ENCODE measurements at places on chromosomes 6 and 20.
A peak's percentile ranks its signal among the peaks of the same experiment; 100 is the strongest.

DNA sequence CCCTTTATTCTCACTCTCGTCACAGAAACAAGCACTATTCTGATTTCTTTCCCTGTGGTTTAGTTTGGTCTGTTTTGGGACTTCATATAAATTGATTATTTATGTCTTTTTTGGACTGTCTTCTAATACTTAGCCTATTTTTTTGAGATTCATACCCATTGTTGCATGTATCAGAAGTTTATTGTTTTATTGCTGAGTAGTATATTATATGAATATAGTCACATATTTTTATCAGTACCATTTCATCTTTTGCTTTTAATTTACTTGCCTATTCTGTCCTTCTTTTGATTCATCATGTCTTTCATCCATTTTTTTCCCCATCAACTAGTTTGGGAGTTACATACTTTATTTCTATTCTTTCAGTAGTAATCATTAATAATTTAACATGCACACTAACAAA, 112.0 kb downstream of the ID4 start:
- DNase-seq, result no peak
- no peaks in the 10 kb centered on the region for H3K36me3 ChIP-seq
- H3K27me3 ChIP-seq, result no peaks in the 10 kb centered on the region
- no peaks in the 10 kb centered on the region for H3K4me1 ChIP-seq
- H3K4me3 ChIP-seq, result no peak overlapping the region

DNA sequence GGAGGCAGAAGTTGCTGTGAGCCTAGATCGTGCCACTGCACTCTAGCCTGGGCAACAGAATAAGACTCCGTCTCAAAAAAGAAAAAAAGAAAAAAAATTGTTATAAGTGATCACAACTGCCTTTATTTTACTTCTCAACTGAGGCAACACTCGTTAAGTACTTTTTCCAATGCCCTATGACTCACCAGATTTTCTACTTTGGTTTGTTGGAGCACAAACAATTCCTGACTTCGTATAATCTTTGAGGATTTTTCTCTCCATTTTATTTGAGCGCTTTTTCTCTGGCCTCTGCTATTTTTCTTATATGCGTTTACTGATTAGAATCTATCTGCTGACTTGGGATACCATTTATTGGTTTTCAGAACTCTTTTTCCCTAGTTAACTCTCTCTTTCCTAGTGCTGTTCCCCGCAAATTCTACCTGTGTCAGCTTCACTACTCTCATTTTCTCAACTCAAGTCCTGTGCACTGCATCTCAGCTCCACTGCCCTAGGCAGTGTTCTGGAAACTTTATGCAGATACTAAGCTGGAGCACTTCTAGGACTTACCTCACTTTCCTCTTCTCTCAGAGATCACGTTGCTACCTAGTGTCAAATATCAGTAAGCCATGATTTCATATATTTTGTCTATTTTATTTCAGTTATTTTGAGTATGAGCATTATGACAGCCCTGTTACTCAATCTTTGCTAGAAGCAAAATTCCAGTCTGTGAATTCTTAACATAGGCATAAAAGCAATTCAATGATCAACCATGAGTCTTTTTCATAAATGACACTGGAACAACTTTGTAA, 1120.1 kb upstream of the CITED2 start:
- no peaks in the 10 kb centered on the region for H3K36me3 ChIP-seq
- no peak for DNase-seq
- no peak overlapping the region for H3K4me3 ChIP-seq

GRCh38 chr6:107646776-107647438, 157.0 kb downstream of the SOBP start:
- no peaks in the 10 kb centered on the region for H3K36me3 ChIP-seq
- H3K27ac ChIP-seq, result no peak overlapping the region
- no peaks in the 10 kb centered on the region for H3K27me3 ChIP-seq
- DNase-seq, result no peak
- no peaks in the 10 kb centered on the region for H3K4me1 ChIP-seq
- no peak overlapping the region for H3K4me3 ChIP-seq

GRCh38 chr20:64037498-64038213, 1.7 kb downstream of the C20orf204 start:
- peaks cover 10% of the 10 kb centered on the region for H3K36me3 ChIP-seq
- no peak overlapping the region for H3K4me3 ChIP-seq
- peaks cover 5% of the 10 kb centered on the region for H3K4me1 ChIP-seq
- peaks cover 44% of the 10 kb centered on the region for H3K27me3 ChIP-seq
- H3K27ac ChIP-seq, result no peak overlapping the region

DNA sequence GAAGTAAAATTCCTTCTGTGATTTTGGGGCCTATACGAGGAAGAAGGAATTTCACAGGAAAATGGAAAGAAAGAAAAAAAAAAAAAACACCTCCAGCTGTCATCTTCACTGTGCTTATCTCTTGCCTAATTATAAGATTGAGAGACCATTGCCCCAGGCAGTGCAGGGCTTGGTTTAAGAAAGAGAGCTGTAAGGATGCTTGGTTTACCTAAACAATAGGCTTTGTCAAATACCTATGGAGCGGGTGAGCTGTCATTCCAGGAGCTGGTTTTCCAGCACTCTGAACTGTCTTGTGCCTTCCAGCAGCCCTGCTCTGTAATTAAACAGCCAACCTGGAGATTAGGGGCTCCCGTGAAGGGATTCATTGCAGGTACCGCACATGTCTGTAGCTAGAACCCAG, 137.8 kb downstream of the EDN3 start:
- no peaks in the 10 kb centered on the region for H3K27me3 ChIP-seq
- no peak for DNase-seq
- no peaks in the 10 kb centered on the region for H3K4me1 ChIP-seq
- H3K27ac ChIP-seq, result no peak overlapping the region
- no peaks in the 10 kb centered on the region for H3K36me3 ChIP-seq
- no peak overlapping the region for H3K4me3 ChIP-seq

DNA sequence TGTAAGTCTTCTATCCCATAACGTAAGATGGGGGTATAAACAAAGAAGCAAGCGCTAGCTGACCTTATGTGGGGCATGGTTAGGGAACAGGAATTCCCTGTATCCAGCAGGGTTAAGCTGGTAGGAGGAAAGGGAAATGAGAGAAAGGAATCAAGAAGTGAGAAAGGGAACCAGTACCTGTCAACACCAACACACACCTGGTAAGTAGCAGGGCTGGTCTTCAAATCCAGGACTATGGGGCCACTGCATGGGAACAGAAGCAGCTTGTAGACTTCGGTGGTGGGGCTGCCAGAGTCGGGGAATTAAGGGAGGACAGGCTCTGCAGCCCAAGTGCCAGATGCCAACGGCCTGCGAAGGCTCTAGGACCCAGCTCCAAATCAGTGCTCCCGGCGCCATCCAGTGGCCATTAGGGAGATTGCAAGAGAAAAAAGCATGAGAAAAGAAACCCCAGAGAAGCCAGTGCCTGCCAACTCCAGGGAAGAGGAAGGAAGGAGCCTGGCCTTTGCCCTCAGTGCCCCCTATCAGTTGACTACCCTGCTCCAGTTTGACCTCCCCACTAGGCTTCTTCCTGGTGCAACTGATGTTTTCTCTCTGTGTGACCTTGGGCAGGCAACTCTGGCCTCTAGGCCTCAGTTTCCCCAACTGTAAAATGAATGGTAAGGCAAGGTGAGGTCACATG, 15.8 kb upstream of the RBPJL start:
- H3K27me3 ChIP-seq, result peaks cover 28% of the 10 kb centered on the region
- peak; percentile 66 for DNase-seq
- no peak overlapping the region for H3K27ac ChIP-seq

GRCh38 chr6:170435766-170436165, 117.3 kb downstream of the PSMB1 start:
- H3K27ac ChIP-seq, result no peak overlapping the region
- no peaks in the 10 kb centered on the region for H3K36me3 ChIP-seq
- no peak for DNase-seq
- no peak overlapping the region for H3K4me3 ChIP-seq

GRCh38 chr6:168362276-168362990, 42.9 kb upstream of the DACT2 start:
- H3K27ac ChIP-seq, result no peak overlapping the region
- no peaks in the 10 kb centered on the region for H3K27me3 ChIP-seq
- no peak for DNase-seq
- H3K36me3 ChIP-seq, result no peaks in the 10 kb centered on the region
- no peaks in the 10 kb centered on the region for H3K4me1 ChIP-seq
- no peak overlapping the region for H3K4me3 ChIP-seq

DNA sequence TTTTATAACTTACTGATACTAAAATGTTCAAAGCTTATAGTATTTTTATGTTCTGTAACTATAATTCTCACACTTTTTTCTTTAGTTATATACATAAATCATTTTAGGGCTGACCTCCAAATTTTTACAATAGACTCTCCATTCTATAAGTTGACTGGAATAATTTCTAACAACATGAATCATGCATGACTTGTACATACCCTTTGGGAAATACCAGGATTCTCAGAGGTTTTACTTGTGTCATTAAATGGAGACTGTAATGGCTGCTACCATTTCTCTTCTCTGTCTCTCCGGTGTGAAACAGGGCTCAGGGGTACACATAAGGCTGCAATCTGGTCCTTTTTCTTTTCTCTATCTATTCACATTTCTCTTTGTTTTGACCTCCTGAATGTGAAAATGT, 222.2 kb upstream of the FLRT3 start:
- no peak overlapping the region for H3K4me3 ChIP-seq
- no peak for DNase-seq
- H3K27me3 ChIP-seq, result no peaks in the 10 kb centered on the region
- H3K27ac ChIP-seq, result no peak overlapping the region
- no peaks in the 10 kb centered on the region for H3K4me1 ChIP-seq

- H3K27me3 ChIP-seq, result no peaks in the 10 kb centered on the region
- peak; percentile 80 for DNase-seq
- no peak overlapping the region for H3K27ac ChIP-seq
- no peak overlapping the region for H3K4me3 ChIP-seq
- H3K36me3 ChIP-seq, result peaks cover 5% of the 10 kb centered on the region
These were observed 74.5 kb upstream of the MRPS10 start for GRCh38 chr6:42292004-42292740.

DNA sequence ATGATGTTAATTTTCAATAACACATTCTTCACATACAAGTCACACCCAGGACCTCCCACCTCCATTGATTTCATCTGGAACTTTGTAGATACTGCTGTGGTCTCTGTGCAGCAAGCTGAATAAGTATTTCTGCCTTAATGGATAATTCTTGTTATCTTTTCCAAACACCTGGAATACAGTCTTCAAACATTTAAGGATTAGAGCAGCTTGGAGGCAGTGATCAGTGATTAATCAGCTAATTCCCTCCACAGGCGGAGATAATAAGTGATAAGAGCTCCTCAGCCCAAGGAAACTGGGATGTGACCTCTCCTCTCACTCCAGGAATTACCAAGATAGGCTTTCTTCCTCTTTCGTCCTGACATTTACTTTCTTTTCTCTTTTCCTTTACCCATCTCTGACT, 110.7 kb downstream of the FIG4 start:
- no peak overlapping the region for H3K4me3 ChIP-seq
- DNase-seq, result no peak
- no peaks in the 10 kb centered on the region for H3K36me3 ChIP-seq

- H3K4me3 ChIP-seq, result no peak overlapping the region
- H3K4me1 ChIP-seq, result no peaks in the 10 kb centered on the region
- peaks cover 19% of the 10 kb centered on the region for H3K27me3 ChIP-seq
- no peak overlapping the region for H3K27ac ChIP-seq
- DNase-seq, result no peak
- H3K36me3 ChIP-seq, result no peaks in the 10 kb centered on the region
These were observed 22.0 kb upstream of the DDR1 start for GRCh38 chr6:30862156-30862875.

- no peak for DNase-seq
- no peak overlapping the region for H3K27ac ChIP-seq
- no peaks in the 10 kb centered on the region for H3K36me3 ChIP-seq
- H3K27me3 ChIP-seq, result no peaks in the 10 kb centered on the region
- H3K4me3 ChIP-seq, result no peak overlapping the region
These were observed 26.8 kb downstream of the DACT2 start for GRCh38 chr6:168292826-168293225.

GRCh38 chr6:168756009-168756634, 315.1 kb downstream of the SMOC2 start:
- H3K4me3 ChIP-seq, result no peak overlapping the region
- H3K36me3 ChIP-seq, result no peaks in the 10 kb centered on the region
- DNase-seq, result no peak
- no peaks in the 10 kb centered on the region for H3K27me3 ChIP-seq

DNA sequence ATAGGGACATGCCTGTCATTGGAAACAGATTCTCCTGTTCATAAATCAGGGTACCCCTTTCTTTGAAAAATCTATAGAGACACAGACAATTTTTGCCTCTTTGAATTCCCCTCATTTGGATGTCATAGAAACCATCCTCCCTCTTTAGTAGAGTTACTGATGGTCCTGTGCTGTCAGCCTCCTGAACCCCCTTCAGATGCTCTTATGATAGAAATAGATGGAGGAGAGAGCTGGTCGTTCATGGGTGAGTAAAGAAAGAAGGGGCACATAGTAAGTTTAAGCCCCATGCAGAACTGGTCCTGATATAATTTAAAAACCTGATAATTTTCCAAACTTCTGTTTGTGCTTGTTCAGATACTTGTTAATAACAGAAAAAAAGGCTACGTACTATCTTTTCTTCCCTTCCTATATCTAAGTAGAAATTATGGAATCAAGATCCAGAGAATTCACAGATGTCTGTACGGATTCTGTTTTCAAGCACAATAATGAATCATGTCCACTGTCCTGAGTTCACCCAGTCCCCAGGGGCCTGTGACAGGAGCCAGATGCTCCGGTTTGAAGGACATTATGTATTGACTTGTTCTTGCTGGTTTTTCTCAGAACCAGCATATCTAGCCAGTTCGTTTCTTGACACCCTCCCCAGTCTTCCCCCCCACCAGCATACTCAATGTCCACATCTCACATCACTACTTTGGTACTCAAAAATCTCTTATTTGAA, 78.1 kb downstream of the NCOA7 start:
- no peak for DNase-seq
- no peaks in the 10 kb centered on the region for H3K36me3 ChIP-seq

DNA sequence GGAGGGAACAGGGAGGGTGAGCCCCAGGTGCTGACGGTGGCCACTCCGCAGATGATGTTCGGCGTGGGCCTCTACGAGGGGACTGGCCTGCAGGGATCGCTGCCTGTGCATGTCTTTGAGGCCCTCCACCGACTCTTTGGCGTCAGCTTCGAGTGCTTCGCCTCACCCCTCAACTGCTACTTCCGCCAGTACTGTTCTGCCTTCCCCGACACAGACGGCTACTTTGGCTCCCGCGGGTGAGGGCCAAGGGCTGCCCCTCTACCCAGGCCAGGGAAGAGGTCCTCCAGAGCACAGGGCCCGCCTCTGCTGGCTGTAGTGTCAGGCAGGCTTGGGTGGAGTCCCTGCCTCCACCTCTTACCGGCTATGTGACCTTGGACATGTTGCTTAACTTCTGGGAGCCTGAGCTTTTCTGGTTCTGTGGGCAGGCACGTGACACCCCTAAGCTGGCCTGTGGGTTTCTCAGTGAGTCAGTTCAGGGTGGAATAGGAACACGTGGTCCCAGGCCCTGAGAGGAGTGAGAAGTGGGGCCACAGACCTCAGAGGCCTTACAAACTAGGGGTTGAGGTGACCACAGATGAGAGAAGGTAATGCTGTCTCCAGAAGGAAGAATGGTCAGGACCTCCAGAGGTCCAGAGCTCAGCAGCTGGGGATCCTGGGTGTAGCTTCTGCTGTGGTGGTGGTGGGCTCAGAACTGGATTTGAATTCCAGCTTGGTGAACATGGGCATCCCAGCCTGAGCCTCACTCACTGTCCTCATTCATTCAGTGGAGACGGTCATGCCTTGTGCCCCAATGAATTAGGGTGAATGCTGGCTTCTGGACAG, 11.9 kb downstream of the PCIF1 start:
- no peak overlapping the region for H3K4me3 ChIP-seq
- no peaks in the 10 kb centered on the region for H3K27me3 ChIP-seq
